ENCODE measurements at places on chromosomes 1 and 21.

DNA sequence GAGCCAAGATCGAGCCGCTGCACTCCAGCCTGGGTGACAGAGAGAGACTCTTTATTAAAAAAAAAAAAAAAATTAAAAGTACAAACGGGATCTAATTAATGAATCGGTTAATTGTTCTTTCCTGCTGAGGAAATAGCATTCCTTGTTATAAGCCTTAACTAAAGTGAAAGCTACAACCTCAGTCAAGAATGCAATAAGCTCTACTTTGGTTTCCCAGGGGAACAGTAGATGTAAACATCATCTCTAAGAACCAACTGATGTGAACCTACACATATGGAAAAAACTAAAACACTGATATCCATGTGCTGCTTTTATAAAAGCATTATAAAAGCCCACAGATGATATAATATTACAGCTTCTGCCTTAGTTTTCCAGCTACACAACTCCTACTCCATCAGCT is 41.9 kb downstream of the LPGAT1 start:
- DNase-seq, result no peak

- no peak for DNase-seq
Measured at GRCh38 chr1:164644268-164644667, 85.3 kb downstream of the PBX1 start.

- DNase-seq, result no peak
Measured at GRCh38 chr1:231597971-231598370, 28.6 kb upstream of the DISC1 start.

- DNase-seq, result no peak
Measured at GRCh38 chr1:65904681-65905083, 112.0 kb downstream of the PDE4B start.

GRCh38 chr1:33087677-33088076 is 6.7 kb downstream of the AZIN2 start:
- DNase-seq, result no peak

DNA sequence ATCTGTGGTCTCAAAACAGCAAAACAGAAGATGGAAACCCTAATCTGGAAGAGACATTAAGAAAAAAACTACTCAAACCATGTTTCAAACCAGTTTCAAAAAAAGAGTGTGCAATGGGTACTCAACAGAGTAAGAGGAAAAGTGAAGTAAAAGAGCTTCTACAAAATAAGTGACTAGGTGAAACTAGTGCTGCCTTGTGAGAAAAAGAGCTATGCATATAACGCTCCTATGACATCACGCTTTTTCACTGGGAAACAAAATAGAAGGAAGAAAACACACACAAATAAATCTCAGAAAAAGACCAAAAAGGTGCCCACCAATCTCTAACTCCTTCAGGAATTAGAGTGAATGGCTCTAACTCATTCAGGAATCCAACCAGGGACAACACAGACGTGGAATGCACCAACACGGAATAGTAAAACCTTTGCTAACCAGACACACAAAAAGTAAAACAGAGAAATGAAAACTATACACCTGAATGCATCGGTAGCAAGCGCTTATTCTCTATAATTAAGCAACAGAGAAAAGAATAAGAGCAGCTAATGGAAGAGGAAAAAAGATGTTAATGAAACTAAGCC is 1.3 kb downstream of the FOXJ3 start:
- no peak for DNase-seq

- DNase-seq, result no peak
Measured at GRCh38 chr1:14778898-14779865, 180.7 kb downstream of the KAZN start.

DNA sequence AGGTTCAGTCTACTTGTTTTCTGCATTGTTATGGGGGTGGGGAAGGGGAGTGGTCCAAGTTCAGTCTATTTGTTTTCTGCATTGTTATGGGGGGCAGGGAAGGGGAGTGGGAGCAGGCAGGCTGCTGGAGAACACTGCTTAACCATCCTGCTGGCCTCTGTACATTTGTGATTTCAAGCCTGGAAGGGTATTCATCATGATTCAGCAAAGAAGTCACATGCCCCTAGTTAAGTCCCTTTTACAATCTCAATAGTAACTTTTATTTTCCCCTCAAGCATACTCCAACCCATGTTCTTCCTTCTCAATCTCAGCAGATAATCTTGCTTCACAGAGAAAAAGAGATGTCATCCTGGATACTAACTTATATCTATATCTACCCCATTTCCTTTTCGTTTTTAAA is 7.9 kb downstream of the LYST start:
- no peak for DNase-seq

GRCh38 chr1:196877964-196878363 is 9.9 kb upstream of the CFHR4 start:
- no peak for DNase-seq

GRCh38 chr1:221347706-221348105 is 394.2 kb downstream of the DUSP10 start:
- no peak for DNase-seq

GRCh38 chr1:106063510-106063909 is 993.0 kb upstream of the PRMT6 start:
- no peak for DNase-seq

GRCh38 chr1:19313961-19314882 is 2.1 kb downstream of the SLC66A1 start:
- no peak for DNase-seq
